CD4-positive, alpha-beta T cell treated with Interleukin-4 for 4 hours (primary cell): ENCODE measurements at places on chromosomes 6 and 20.

DNA sequence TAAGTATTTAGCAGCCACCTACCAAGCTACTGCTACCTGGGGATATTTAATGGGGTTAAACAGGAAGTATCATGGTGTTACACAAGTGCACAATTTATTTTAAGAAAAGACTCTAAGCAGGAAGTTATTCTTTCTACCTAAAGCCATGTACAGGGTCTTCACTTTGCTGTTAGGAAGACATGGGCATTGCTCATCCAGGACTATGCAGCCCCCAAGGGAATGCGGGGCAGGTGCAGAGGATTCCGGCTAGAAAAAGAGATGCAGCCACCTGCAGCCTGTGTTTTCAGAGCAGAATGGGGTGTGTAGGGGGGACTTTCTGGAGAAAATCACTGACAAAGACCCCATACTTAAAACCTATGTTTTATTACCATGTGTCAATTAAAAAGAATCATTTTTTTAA, 399.1 kb upstream of the NOX3 start:
- no peak for DNase-seq

GRCh38 chr6:149963212-149963461, 606 bp upstream of the ULBP1 start:
- DNase-seq, result peak; percentile 24

- DNase-seq, result no peak
These were observed 58.2 kb upstream of the BCLAF1 start for GRCh38 chr6:136347847-136348246.

DNA sequence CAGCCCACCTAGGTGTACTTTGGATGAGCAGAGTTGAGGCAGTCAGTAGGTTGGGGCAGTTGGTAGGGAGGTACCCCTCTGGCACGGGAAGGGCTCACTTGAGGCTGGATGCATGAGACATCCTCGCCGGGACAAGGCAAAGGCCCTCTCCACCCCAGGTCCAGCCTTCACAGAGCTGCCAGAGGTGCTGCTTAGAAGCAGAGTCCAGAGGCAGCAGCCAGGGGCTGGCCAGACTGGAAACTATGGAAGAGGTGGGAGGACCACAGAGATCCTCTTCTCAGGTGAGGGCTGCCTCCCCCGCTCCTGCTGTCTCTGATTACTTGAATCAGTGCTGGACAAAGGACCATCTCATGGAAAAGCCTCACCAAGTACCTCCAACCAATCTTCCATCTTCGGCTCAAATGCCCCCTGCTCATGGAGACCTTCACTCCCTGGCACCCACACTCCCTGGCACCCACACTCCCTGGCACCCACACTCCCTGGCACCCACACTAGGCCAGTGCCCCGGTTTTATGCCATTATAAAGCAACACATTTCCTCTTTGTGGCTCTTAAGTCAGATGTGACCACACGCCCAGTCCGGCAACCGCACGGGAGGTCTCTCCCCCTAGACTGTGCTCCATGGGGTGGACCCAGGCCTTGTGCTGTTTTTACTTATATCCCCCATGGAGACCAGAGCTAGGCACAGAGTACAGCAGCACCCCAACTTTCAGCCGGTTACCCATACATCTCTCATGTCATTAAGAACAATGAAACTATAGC, 100.1 kb downstream of the YTHDF1 start:
- DNase-seq, result no peak

DNA sequence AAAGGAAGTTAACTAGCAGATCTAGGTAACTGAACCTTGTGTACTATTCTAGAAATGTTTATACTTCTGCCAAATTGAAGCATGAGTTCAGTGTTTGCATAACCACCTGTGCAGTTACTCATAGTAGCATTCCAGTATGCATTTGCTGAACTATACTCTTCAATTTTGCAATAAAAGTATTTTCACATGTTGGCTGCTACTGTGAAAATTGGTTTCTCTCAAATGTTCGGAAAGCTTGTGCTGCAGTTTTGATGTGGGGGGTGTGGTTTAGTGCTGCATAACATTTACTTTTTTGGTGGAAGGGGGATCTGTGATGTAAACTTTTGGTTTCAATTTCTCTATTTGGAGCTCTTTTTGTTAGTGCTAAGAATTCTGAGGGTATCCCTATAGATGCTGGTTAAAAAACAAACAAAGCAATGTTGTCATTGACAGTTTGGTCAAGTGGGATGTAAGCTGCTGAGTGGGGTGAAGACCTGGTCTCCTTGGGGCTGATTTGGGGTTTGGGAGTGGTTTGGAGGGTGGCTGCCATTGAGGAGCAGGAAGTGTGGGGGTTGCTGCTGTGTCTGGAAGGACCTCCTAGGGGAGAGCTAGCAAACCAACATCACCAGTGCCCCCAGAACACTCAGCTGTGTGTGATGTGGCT, 87.8 kb downstream of the CARMIL1 start:
- DNase-seq, result peak; percentile 56

DNA sequence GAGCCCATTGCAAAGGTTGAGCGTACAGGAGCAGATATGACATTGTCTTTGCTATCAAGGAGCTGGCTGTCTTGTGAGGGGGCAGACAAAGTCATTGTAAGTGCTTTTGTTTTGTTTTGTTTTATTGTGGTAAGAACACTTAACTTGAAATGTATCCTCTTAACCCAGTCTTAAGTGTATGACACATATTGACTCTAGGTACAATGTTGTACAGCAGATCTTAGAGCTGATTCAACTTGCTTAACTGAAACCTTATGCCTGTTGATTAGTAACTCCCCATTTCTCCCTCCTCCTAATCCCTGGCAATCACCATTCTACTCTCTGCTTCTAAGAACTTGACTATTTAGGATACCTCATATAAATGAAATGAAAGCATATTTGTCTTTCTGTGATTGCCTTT, 429.0 kb downstream of the BMP2 start:
- no peak for DNase-seq

DNA sequence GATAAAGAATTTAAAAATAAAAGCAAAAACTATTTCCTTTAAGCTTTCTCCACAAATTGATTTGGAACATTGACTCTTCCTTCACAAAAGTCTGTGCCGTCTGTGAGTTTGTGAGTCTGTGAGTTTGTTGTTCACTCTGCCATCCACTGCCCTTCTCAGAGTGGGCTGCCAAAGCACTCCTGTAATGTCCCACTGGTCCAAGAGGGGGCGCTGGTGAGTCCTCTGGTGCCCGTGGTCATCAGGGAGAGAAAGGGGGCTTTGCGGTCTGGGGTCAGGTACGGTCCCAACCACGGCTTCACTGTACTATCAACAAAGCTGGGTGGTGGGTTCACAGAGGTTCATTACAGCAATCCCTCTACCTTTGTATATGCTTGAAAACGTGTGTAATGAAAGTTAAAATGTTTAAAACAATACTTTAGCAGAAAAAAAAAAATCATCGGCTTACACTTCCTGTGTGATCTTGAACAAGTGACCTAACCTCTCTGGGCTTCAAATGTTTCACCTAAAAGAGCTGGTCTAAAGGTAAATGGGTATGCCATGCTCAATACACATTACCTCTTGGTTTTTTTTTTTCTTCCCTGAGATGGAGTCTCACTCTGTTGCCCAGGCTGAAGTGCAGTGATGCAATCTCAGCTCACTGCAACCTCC, 5.6 kb upstream of the ANKRD60 start:
- peak; percentile 24 for DNase-seq

DNA sequence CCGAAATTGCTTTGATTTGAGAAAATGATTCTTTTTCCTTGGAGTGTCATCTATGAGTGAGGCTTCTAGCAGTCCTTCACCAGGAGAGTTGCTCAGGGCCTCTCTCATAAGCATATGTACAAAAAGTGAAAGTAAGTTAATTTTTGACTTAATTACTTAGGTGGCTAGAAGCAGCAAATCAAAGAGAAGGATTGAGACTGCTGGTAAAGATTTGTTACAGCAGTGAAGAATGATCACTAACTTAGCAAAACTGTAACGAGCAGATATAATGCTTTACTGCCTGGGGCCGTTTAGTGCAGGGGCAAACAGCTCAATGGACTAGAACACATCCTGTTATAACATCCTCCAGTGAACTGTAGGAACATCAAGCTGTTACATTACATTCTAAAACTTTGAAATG, 167.8 kb upstream of the RIPOR2 start:
- DNase-seq, result no peak
